Posterior cingulate gyrus (tissue), 11 donors: ENCODE measurements at places on chromosomes 7 and 10.

- no peak for DNase-seq
These were observed 37.8 kb upstream of the UBE2H start for GRCh38 chr7:129990403-129991192.

DNA sequence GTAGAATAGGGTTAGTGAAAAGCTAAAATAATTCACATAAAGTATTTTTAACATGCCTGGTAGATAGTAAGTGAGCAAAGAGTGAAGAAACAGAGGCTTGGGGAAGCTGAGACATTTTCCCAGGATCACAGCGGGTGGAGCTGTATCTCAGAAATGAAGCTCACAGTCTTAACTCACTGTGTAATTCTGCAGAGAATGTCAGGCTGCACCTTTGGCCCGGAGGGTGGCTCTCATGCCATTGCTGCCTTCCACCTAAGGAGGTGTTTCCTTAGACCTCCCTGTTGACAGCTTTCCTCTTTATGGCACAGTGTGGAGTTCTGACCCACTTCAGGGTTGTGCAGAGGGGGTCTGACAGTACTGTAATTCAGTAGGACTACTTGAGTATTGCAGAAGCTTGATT is 2.9 kb upstream of the GTPBP4 start:
- DNase-seq, result no peak

GRCh38 chr10:132329565-132330485 is 2.2 kb upstream of the LRRC27 start:
- DNase-seq, result no peak

GRCh38 chr7:149870274-149870673 is 3.5 kb upstream of the ATP6V0E2 start:
- no peak for DNase-seq

DNA sequence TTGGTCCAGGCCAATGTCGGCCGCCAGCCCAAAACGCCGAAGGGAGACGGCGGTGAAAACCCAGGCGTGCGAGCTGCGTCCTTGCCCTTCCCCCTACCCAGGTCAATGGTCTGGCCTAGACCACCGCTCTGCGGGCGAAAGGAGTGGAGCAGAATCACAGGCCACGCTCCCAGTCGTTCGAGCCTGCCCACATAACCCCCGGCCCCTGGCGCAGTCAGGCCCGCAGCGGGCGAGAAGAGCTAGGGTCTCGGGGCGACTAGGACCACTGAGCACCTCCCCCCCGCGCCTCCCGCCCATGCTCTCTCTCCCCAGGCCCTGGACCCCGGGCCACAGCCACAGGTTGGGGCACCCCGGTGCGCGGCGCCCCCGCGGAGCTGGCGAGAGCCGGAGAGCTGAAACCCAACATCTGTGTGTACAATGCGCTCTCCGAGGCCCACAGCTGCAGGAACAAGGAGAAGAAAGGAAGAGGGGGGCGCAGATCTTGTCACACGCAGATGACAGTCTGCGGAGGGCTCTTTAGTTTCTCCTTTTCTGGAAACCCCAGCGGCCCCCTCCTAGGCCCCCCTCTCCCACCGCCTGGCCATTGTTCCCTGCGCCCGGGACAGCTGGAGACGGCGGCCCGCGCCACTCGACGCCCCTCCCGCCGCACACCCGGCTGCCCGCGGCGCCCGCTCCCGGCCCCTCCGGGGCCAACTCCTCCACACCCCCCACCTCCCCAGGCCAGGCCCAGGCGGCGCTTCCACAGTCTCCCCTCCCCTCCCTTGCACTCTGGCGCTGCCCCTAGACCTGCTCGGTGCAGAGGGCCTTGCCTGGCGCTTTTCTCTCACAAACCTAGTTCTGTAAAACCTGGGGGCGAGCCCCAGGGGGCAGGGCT is 355.0 kb downstream of the DNAJB6 start:
- no peak for DNase-seq

DNA sequence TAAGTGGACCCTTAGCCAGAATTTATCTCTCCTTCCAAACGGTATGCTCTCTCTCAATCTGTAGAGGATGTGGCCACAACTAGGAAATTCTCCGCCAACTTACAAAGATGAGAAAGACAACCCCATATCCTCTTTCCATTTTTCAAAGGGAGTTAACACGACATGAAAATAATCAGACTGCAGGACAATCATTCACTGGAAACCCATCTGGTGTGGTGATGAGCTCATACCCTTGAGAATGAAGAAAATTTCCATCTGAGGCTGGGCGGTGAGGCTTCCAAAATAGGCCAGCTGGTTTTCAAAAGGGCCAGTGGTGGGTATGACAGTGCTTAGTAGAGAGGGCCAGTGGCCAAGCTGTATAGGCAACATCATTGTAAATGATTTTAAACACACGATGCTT is 369.6 kb downstream of the FRMD4A start:
- DNase-seq, result no peak

DNA sequence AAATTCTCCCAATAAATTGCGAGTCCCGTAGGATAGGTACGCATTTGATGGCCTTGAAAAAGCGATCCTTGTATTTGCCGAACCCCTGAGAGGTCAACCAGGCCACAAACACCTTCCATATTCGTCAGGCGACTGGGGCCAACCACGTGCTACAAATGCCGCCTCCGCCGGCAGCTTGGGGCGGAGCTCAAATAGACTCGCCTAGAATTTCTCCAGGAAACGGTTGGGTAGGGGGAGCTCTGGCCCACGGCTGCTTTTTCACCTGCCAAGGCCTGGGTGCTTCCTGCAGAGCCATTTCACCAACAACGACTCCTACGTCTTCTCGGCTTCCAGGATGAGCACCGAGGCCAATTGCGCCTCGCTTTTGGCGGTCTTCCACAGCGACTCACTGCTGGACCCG is 53.4 kb upstream of the KIF5B start:
- DNase-seq, result no peak

DNA sequence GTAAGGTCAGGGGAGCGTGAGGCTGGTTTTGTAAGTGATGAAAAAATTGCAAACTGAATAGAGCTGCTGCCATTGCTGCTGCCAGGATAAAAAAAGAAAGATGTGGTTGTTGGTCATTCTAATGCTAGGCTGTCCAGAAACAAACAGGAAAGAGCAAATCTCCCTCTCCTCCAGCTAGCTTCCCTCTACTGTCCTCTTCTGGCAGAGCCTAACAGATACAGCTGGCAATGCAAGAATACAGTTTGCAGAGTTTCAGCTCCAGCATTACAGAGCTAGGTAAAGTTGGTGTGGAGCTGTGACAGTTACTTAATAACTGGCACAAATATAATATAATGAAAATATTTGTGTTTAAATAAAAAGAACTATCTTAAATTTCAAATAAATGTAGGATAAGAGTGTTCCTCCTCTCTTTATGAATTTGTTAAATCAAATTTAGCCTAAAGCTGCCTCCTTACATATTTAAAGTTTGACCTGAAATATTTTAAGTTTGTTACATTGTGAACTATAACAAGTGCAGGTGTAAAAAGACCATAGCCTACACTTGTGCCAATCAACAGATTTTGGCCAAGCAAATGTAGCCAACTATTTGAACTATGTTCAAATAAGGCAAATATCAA is 407.7 kb downstream of the SH2D4B start:
- no peak for DNase-seq

GRCh38 chr7:1644341-1645070 is 25.6 kb upstream of the ELFN1 start:
- DNase-seq, result no peak

- no peak for DNase-seq
These were observed 175.9 kb downstream of the EVX1 start for GRCh38 chr7:27418541-27418940.

- no peak for DNase-seq
These were observed 37.1 kb upstream of the SLF2 start for GRCh38 chr10:100875484-100876166.

GRCh38 chr7:75660566-75661215 is 78.0 kb downstream of the HIP1 start:
- DNase-seq, result peak; percentile 24
